NCI-H2081 treated with DMSO at 0.1 percent for 48 hours (cell line): ENCODE measurements at places on chromosomes 11 and 22.
A peak's percentile ranks its signal among the peaks of the same experiment; 100 is the strongest.

- no peak for DNase-seq
Observed at GRCh38 chr22:22920910-22921550, 33.4 kb downstream of the IGLL5 start.

- DNase-seq, result no peak
Observed at GRCh38 chr11:79129702-79130101, 311.1 kb downstream of the TENM4 start.

- no peak for DNase-seq
Observed at GRCh38 chr11:65572356-65573051, at the start of gene FAM89B. FAM89B (plus strand) TSS chr11:65572538; CDS start chr11:65572670, 132 bp downstream.

DNA sequence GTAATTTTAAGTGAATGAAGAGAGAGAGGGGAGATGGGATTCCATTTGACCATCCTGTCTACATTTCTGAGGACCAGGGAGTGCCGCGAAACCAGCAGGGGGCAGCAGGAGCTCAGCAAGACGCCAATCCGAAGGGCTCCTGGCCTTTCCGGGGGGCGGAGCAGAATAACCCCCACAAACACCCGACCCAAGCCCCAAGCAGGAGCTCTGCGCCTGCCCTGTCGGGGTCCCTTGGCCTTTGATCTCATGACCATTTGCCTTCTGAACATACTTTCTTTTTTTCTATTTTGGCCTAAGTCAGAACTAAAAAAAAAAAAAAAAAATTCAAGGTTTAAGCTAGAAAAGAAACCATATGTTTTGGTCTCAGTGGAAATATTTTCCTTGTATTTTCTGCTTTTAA is 21.9 kb upstream of the SCN2B start:
- peak; percentile 7 for DNase-seq

- DNase-seq, result no peak
Observed at GRCh38 chr22:37381489-37381888, 45.8 kb downstream of the ELFN2 start.

DNA sequence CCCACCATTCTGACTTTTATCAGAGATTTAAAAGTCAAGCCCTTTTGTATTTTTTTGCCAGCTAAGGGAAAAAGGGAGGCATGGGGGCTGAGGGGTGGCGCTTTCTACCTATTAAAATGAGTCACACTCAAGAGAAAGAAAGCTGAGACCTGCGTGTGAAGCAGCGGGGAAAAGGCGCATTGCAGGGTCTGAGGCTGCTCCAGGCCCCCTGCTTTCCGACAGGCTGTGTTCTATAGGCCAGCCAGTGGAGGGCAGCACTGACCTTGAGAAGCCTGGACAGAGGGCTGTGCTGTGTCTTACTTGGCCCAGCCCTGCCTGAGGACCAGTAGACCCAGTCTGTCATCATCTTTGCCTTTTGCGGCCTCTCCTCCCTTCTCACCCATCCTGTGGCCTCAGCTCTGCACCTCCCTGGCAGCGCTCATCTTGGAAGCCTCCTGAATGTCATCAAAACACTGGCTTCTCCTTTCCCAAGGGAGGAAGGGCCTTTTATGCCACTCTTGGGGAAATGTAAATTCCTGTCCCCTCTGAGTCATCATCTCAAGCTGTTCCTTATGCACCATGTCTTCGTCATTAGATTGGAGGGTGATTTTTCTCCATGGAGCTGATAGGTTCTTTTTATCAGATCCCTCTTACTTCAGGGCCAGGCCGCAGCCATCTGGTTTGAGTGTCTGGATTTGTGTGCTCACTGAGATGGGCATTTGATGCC is 12.6 kb upstream of the MAPK8IP1 start:
- peak; percentile 32 for DNase-seq

GRCh38 chr11:75625021-75625420 is 43.8 kb downstream of the MAP6 start:
- no peak for DNase-seq

DNA sequence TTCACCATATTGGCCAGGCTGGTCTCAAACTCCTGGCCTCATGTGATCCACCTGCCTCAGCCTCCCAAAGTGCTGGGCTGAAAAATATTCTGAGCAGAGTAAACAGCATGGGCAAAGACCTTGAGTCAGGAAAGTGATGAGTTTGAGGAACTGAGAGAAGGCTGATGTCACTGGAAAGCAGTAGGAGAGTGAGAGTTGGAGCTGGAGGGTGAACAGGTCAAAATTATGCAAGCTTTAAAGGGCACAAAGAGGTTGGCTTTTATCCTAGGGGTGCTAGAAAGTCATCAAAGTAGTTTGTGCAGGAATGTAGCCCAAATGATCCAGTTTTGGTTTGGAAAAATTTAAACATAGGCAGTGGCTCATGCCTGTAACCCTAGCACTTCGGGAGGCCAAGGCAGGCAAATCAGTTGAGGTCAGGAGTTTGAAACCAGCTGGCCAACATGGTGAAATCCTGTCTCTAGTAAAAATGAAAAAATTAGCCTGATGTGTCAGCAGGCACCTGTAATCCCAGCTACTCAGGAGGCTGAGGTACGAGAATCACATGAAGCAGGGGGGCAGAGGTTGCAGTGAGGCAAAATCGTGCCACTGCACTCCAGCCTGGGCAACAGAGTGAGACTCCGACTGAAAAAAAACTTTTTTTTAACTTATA is 44.7 kb upstream of the CXCR5 start:
- no peak for DNase-seq

DNA sequence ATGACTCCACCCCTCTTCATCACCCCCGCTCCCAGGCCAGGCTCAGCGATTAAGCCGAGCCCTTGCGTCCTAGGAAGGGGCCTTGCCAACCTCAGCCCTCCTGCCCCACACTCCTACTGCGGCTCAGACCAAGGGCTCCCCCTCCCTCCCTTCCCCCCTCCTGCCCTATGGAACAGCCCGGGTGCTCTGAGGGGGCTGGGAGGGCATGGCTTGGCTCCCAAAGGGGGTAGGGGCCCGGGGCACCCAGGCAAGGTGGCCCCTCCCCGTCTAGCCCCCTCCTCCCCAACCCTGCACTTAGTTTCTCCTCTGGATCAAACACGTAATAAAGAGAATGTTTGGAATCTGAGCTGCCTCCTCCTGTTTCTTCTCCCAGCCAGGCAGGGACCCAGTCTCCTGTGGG is 6.3 kb downstream of the RCOR2 start:
- DNase-seq, result no peak

DNA sequence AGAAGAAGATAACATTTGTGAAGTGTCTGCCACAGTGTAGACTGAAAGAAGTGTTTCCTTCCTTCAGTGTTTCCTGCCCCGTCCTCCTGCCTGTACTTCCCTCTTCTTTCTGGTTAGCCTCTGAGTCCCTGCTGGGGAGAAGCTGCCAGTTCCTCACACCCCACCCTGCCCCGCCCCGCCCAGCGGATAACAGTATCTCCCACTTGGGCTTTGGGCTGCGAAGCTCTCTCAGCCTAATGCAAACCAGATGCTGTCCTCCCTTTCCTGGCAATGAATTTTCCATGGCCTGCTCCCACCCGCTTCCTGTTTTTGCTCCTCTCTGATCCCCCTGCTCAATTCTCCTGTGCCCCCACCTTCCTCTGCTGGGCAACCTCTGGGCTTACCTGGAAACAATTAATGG is 5.2 kb upstream of the RAB3IL1 start:
- no peak for DNase-seq

DNA sequence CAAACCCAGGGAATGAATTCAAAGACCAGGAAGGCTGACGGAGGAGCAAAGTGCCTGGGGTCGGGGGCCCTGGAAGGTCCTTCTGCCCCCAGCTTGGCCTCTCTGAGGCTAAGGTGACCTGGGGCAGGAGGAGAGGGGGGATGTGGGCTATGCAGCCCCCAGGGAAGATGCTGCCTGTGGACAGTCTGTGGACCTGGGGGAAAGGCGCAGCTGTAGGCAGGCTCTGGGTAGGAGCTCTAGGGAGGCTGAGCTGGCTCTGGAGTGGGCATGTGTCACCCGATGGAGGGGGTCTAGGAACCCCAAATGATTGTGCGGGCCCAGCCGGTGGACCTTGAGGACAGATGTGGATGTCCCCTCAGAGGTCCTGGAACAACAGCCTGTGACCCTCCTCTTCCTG is 42.8 kb downstream of the WNT7B start:
- no peak for DNase-seq

- no peak for DNase-seq
Observed at GRCh38 chr11:117089685-117090084, 8.5 kb downstream of the SIK3 start.

- peak; percentile 63 for DNase-seq
Observed at GRCh38 chr22:31661851-31662667, at the start of gene PISD. PISD (minus strand) TSS chr22:31662215; CDS start chr22:31662208, 7 bp downstream.

- no peak for DNase-seq
Observed at GRCh38 chr22:27232077-27232476, 569.5 kb downstream of the MN1 start.

DNA sequence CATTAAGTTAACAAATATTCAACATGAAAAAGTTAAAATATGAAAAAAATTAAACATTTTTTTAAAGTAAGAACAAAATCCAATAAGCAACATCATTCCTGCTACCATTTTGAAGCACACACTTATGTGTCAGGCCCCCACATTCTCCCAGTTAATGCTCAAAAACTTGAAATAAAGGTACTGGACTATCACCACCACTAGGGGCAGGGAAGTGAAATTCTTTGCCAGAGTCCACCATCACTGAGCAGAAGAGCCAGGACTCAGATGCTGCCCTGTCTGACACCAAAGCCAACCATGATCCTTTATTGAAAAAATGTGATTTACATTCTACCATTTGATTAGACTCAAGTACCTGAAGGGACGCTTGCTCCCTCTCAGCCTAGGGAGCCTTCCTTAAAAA is 39.1 kb downstream of the PITPNB start:
- no peak for DNase-seq

- DNase-seq, result no peak
Observed at GRCh38 chr11:8256271-8257002, 7.2 kb downstream of the LMO1 start.

- no peak for DNase-seq
Observed at GRCh38 chr22:30753701-30754100, 59.0 kb downstream of the OSBP2 start.

GRCh38 chr22:48424201-48424627 is 1403.5 kb downstream of the BRD1 start:
- no peak for DNase-seq

GRCh38 chr11:35404388-35404775 is 15.0 kb downstream of the SLC1A2 start:
- no peak for DNase-seq

- DNase-seq, result no peak
Observed at GRCh38 chr11:37532271-37532670, 934.2 kb upstream of the RAG2 start.

GRCh38 chr22:35409783-35410662 is 10.1 kb downstream of the MCM5 start:
- no peak for DNase-seq

DNA sequence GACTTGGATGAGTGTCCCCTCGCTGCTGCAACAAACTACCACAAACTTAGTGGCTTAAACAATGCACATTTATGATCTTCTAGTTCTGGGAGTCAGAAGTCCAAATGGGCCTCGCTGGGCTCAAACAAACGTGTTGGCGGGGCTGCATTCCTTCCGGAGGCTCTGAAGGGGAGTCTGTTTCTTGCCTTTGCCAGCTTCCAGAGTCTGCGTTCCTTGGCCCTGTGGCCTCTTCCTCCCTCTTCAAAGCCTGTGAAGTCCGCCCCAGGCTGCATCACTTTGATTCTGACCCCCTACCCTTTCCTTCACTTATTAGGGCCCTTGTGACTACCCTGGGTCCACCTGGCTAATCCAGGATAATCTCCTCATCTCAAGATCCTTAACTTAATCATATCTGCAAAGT is 80.3 kb upstream of the NECTIN1 start:
- no peak for DNase-seq

DNA sequence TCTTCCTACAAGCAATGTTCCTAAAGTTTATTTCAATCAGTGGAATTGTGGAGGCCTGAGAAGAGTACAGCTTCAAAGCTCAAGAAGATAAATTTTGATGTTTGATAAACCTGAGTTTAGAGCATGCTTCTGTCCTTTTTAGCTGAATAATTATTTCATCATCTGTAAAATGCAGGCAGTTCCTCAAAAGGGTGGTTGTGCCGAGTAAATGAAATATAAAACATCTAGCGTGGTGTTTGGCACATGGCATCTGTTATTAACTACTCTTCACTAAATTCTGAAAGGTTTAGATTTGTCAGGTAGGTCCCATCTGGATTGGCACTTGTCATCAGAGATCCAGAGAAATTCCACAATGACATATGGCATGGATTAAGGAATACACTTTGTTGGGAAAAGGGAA is 155.1 kb downstream of the DDX10 start:
- no peak for DNase-seq

DNA sequence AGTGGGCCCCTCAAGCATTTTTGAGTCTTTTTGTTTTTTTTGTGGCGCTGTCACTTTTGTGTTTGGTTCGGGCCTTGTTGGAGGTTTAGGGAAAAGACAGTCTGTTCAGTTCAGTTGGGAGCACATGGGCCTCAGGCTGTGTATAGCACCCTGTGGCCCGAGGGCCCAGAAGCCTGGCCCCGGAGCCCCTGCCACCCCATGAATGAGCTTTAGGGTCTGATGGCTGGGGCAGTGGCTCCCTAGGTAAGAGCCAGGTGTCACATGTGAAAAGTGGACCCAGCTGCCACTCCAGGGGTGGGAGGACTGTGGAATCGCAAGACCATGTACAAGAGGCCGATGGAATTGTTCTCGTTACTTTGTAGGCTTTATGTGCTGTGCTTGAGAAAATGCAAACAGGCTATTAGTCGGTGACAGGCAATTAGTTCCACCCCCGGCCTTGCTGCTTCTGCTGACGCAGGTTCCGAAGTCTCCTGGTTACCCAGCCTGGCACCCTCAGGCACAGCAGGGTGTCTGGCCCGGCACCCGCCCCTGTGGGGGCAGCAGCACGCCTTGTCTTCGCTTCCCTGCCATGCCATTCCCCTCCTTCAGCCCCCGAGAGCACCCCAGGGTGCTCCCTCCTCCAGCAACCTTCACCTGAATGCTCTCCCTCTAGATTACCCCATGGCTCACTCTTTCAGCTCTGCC is 38.2 kb upstream of the PARVG start:
- no peak for DNase-seq

DNA sequence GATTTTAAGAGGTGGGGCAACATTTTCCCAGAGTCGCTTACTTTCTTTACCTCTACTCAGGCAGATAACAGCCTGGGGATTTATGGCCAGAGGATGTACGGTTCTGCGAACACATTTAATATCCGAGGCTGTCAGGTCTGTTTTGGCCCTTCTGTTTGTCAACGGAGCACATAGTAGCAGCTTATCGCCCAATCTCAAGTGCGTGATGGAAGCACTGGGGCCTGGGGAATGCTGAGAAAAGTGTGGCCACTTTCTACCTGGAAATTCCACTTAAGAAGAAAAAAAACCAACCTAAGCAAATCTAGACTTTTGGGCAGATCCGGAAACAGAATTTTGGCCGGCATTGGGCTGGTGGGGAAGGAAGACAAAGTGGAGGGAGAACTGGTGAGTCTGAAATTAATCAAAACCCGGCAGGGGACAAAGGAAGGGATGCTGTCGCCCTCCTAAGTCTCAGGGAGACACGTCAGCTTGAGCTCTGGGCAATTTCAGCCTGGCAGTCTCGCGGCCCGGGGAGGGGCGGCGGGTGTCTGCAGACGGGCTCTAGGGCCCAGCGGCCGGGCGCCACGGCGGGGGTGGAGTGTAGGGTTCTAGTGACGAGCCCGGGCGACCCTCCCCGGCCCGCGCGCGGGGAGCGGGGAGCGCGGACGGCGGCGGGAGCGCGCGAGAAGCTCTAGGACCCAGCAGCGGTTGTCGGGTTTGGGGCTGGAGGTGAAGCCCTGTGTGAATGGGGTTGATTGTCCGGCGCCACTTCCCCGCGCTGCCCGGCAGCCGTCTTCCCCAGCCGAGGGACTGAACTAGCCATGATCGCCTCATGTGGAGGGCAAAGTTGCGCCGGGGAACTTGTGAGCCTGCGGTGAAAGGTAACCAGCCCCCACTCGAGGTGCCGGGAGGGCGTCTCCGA is at the start of gene AMOTL1:
TSS of gene AMOTL1 (plus strand) at position 656 of the 901 bp plus-strand sequence. CDS start at position 812, 156 bp downstream.
- DNase-seq, result peak; percentile 47

- DNase-seq, result no peak
Observed at GRCh38 chr11:61037441-61038093, 64.7 kb upstream of the CD5 start.

- DNase-seq, result no peak
Observed at GRCh38 chr11:110919241-110919922, 207.1 kb upstream of the ARHGAP20 start.
